ENCODE measurements at places on chromosomes 12 and 14.

- DNase-seq, result no peak
Measured at GRCh38 chr12:128879898-128880764, 26.9 kb downstream of the GLT1D1 start.

- peak; percentile 18 for DNase-seq
Measured at GRCh38 chr14:64654246-64654900, 49.9 kb upstream of the PLEKHG3 start.

GRCh38 chr12:116320791-116321217 is 43.3 kb upstream of the MED13L start:
- no peak for DNase-seq

GRCh38 chr12:93572712-93573551 is 457 bp downstream of the SOCS2 start:
- DNase-seq, result no peak

GRCh38 chr12:14849661-14850060 is 6.3 kb upstream of the ART4 start:
- DNase-seq, result no peak

DNA sequence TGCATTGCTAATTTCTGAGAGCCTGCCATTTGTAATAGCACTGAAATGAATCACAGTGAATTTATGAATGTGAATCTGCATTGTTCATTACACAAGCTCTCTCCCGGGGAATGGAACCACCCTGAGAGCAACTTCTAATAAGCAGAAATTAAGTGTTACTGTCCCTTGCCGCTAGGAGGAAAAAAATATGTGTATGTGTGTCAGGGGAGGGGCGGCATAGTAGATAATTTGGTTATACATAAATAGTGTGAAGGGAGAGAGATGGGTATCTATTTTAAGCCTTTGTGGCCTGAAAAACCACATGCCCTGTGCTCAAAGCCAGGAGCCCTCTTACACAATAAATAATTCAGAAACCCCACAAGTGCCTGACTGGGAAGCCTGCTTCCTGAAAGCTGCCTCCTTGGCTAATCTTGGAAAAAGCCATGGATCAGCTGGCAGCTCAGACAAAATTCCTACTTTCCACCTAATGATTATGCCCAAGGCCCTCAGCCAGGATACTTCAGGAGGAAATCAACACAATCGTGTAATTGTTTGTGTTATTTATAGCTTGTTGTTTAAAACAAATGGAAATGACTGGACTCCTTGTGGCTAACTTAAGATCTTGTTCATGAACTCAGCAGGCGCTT is 366.2 kb upstream of the KITLG start:
- no peak for DNase-seq

- DNase-seq, result no peak
Measured at GRCh38 chr14:99574099-99574880, 29.7 kb downstream of the CCDC85C start.

DNA sequence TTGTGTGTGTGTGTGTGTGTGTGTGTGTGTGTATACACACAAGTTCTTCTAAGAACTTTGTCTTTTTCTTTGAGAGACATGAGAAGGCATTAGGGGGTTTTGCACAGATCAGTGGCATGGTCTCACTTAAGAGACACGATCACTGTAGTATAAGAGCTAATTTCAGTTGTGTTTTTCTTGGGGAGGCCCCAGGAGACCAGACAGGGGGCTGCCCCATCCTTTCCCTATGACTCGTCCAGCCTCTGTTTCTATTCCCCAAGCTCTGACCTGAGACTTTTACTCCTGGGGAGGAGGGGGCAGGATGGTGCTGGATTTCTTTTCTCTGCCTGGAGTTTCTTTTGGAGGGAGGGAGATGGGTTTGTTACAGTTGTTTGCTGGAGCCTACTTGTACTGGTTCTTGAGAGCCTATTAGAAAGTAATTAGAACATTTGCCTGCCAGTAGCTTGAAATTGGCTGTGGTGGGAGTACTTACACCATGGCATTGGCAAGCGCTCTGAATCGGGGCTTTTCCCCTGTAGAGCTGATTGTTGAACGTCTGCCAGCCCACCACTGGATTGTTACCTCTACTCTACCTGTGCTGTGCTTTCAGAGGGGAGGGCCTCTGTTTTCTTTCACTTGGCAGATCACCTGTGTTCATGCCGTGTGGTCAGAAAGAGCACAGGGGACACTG is 109.5 kb downstream of the TSPAN9 start:
- DNase-seq, result peak; percentile 18

GRCh38 chr12:48815126-48816110 is 2.9 kb upstream of the CACNB3 start:
- DNase-seq, result peak; percentile 87

DNA sequence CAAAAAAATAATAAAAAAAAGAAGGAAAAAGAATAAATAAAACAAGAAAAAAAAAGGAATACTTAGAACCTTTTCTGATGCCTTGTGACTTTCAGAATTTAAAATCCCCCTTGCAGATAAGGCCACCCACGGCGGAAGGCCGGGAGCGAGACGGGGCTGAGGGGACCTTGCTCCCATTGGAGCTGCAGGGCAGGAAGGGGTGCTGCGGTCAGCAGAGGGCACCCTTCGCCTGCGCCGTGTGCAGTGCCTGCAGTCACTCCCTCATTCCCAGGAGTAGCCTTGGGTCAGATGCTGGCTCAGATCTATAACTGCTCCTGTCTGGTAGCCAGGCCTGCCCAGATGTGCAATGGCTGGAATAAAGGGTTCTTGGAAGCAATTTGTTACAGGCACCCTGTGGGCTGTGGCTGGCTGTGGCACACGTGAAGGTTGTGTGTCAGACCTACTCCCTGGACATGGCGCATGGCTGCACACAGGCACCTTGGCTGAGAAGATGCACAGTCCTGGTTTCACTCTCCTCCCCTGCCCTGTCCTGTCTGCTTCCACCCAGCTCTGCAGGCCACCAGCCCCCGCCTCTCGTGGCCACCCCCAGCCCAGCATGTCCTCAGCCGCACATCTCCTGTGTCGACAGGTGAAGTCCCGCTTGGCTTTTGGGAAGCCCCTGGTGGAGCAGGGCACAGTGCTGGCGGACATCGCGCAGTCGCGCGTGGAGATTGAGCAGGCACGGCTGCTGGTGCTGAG is 13.4 kb upstream of the ALDH2 start:
- peak; percentile 15 for DNase-seq

GRCh38 chr14:96503306-96503679 is 1.1 kb downstream of the PAPOLA start:
- no peak for DNase-seq

- peak; percentile 74 for DNase-seq
Measured at GRCh38 chr12:52199294-52199919, 7.6 kb upstream of the KRT80 start.

- no peak for DNase-seq
Measured at GRCh38 chr14:75042035-75042434, 9.2 kb downstream of the MLH3 start.

DNA sequence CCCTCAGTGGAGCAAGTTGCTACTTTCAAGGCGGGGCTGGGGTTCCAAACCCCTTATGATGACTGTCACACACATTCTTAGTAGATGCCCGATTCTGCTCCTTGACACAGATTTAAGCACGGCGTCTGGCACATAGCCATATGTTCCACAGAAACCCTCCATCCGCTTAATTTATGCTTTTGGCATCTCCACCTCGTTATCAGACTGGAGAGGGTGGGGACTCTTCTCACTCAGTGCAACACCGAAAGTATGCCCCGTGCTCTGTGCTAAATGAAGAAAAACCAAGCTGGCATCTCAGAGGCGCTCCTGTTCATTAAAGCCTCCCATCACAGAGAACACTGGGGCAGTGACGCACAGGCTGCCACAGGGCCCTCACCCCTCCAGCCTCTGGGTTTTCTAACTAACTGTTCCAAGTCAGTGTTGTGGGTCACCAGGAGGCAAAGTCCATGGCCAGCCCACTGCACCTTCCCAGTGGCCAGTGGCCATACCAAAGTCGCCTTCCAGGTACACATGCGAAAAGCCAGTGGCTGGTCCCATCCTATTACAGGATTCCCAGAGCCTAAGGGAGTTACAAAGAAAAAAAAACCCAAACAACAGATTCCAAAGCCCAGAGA is 27.3 kb downstream of the CCDC88C start:
- peak; percentile 16 for DNase-seq

DNA sequence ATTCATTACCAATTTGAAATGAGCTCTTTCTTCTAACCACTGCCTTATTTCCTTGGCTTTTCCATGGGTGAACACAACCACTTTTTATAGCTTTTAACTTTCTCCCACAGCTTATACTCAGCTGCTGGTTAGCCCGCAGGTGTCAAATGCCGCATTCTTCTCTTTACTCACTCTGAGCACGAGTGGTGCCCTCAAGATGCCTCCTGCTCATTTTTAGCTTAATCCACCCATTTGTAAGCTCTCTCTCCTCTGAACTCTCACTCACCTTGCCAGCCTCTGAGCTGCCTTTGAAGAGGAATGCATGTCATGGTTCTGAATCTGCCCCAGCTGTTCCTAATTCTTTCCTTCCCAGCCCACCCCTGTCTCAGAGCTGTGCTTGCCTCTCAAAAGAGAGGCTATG is 449.4 kb upstream of the PRICKLE1 start:
- DNase-seq, result no peak

DNA sequence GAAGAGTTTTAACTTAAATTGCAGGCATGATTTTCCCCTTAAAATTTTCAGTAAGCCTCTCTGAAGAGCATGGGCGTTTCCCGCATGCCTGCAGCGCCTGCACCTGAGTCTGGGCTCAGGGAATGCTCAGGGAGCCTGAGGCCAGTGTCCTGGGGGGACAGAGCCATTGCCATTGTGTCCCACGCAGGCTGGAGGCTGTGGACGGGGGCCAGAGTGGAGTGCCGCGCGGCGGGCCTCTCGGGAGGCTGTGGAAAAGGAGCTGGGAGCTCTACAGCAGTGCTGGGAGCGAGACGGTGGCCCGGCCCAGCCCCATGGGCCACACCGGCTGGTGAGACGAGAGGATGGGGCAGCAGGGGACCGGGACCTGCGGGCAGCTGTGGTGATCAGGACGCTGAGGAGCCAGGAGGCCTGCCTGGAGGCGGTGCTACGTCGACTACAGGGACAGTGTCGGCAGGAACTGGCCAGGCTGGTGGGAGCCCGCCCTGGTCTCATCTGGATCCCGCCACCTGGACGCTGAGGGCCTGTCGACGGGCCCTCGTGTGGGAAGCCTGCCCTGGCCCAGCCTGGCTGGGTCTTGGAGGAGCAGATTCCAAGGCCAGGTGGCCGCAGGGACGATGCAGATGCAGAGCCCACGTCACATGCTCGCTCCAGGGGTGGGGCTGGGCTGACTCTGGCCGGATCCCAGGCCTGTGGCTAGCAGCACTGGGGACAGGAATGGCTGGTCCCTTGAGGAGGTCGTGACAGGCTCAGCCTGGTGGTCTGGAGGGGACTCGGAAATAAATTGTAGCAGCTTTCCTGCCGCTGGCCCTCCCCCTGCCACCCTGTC is 7.6 kb downstream of the TEDC1 start:
- no peak for DNase-seq

DNA sequence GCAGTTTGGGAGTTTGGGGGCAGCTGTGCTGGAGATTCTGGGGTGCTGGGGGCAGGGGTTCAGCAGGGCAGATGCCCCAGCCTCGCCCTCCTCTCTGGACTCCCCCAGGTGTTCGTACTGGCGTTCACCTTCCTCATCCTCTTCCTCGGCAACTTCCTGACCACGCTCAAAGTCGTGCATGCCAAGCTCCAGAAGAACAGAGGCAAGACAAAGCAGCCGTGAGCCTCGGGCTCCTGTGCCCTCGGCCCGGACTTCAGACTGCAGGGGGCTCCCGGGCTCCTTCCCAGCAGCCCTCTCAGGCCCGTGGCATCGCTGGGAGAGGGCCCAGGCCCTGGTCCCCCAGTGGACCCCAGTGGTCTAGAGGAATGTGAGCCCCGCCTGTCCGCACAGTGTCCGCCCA is 18.0 kb downstream of the RHOF start:
- DNase-seq, result no peak

DNA sequence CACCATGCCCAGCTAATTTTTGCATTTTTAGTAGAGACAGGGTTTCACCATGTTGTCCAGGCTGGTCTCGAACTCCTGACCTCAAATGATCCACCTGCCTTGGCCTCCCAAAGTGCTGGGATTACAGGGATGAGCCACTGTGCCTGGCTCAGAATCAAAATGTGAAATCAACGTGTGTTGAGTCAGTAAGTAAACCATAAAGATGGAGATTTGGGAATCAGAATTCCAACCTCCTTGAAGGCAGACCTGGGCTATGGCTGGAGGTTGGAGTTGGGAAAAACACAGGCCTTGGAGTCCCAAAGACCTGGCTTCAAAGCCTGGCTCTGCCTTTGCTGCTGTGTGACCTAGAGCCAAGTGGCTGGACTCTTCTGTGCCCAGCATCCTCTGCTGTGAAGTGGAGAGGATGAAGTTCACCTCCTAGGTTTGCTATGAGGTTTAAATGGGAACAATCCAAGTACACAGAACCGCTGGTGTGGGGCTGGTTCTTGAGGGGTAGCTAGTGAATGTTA is 10.2 kb downstream of the ALDH2 start:
- DNase-seq, result no peak

DNA sequence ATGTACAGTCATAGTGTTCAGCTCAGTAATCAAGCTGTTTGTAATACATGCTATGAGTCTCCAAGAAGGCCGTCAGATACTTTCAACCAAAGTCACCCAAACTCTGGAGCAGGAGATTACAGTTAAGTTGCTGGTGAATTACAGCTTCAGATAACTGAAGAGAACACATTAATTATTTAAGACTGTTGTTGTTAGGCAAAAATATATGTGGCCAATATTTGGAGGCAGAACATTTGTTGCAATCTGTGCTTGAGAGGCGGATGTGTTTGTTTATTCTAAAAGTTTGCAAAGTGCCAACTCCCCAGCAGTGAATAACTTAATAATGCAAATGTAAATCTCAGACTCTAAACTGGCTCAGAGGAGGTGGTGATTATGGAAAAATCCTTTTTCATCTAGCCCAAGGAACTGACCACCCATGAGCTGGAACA is 300.7 kb upstream of the TBX3 start:
- no peak for DNase-seq

GRCh38 chr14:77172916-77173315 is 8.7 kb upstream of the TMEM63C start:
- no peak for DNase-seq

- no peak for DNase-seq
Measured at GRCh38 chr14:96914571-96915128, 117.5 kb downstream of the VRK1 start.

DNA sequence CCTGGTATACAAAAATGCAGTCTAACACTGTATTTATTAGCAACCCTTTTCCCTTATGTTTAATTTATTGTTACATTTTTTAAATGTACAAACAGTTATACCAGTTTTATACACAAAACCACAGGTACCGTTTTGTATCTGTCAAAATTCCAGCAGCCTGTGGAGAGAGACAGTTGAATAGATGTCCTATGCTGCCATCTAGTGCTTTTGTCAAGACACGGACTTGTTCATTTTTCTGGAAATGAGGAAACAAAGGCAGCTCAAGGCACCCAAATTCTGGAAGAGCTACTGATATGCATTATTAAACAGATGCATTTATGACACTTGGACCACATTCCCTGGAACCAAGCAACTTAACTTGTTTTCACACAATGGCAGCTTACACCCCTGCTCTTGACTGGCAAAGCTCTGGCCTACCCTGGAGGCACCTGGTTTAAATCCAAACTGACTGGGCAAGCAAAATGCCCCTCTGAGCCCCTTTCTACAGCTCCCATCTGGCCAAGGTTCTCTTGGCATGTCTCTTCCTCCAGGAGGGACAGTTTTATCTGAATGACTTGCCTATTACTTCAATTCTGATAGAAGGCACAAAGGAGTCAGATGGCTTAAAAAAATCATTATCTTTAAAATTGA is 286.9 kb upstream of the PRKD1 start:
- peak; percentile 72 for DNase-seq

- DNase-seq, result no peak
Measured at GRCh38 chr14:67357969-67358354, 1.6 kb downstream of the ATP6V1D start.

- DNase-seq, result peak; percentile 44
Measured at GRCh38 chr14:29724991-29725390, 202.7 kb downstream of the PRKD1 start.

- DNase-seq, result no peak
Measured at GRCh38 chr12:43113135-43113534, 438.9 kb downstream of the ADAMTS20 start.

All from NCI-H2081 (cell line).